Stimulated activated CD4-positive, alpha-beta T cell treated with anti-CD3 and anti-CD28 coated beads, Interleukin-15, amount 100 ng/mL, for 24 hours (primary cell): ENCODE measurements at places on chromosomes 1 and 21.
A peak's percentile ranks its signal among the peaks of the same experiment; 100 is the strongest.

- no peak for DNase-seq
Measured at GRCh38 chr1:51744506-51745303, 127.8 kb downstream of the OSBPL9 start.

GRCh38 chr1:206703661-206704060 lies 19.0 kb downstream of the MAPKAPK2 start:
- DNase-seq: peak; percentile 71

DNA sequence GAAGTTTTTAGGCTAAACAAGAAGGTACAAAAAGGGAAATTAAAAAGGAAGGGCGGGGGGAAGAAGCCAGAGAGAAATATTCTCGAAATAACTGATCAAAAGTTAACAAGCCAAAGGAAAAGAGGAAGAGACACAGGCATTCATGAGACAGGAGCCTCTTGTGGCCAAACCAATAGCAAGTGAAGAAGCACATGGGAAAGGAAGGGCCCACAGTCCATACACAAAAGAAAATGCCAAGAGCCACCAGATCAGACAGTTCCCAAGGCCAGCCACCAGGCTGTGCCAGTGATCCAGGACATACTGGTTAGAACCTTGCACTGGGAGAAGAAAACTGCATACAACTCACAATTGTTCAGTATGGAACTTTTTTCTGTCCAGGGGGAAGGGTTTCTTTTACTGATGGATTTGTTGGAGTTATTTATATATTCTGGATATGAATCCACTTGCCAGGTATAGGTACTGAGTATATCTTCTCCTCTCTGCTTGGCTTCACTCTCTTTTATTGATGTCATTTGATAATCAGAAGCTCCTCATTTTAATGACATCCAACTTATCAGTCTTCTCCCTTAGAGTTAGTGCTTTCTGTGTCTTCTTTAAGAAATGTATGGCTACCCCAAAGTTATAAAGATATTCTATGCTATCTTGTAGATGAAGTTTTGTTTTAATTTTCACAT lies 76.8 kb downstream of the CD46 start:
- DNase-seq: peak; percentile 68

DNA sequence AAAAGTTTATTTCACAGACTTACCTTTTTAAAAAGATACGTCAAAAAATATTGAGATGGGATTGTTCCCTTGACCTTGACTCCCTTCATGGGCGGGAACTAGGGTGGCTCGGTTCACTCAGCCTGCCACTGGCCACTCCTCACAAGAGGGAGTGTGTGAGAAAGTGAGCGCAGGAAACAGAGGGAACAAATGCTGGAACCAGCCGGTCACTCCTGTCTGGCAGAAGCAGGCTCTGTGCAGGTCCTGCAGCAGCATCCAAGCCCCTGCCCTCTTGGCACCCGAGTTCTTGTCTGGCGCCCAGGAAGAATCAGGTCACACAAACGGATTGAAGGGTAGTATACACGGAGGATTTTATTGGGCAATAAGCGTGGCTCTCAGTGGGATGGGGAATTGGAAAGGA lies 58.9 kb downstream of the ZNF648 start:
- DNase-seq: no peak

DNA sequence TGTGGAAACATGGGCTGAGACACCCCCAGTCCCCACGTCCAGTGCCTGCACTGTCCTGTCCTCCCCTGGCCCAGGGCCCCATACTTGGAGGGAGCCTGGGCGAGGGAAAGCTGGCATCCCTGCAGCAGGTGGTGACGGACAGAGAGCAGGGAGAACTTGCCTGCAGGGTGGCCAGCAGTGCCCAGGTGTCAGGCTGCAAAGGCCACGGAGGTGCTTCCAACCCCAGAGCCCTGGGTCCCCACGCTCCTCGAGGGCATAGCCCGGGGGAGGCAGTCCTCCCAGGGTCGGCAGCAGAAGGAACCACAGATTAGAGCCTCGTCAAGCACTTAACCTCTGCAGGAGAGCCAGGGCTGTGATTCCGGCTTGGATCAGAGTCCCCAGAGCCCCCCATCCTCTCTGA lies 77.5 kb downstream of the ARHGEF16 start:
- no peak for DNase-seq

DNA sequence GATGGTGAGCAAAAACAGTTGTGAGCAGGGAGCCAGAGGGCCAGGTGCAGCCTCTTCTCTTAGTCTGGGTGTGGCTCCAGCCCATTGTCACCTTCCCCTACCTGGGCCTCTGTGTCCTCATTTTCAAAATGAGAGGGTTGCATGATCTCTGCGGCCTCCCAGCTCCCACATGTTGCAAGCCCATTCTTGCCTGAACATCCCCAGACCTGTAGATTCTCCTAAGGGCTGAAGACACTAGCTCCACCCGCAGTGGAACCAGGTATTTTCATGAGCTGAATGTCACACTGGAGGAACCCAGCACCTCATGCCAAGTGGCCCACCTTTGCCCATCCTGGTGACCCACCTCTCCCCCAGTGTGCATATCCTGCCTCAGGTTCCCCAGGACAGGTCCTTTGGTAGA lies 12.3 kb downstream of the IKBKE start:
- no peak for DNase-seq

- DNase-seq: no peak
Measured at GRCh38 chr1:162712317-162713029, 78.0 kb upstream of the HSD17B7 start.

- peak; percentile 3 for DNase-seq
Measured at GRCh38 chr1:33433509-33434362, 2.8 kb upstream of the PHC2 start.
